Panc1 (cell line): ENCODE measurements at places on chromosomes 5 and 9.

GRCh38 chr5:41707853-41708603, 162.2 kb downstream of the OXCT1 start:
- peak; percentile 17 for DNase-seq

GRCh38 chr9:127945942-127946341, 8.3 kb upstream of the DPM2 start:
- DNase-seq = no peak

- no peak for DNase-seq
Observed at GRCh38 chr5:43973318-43973717, 370.3 kb downstream of the NNT start.

GRCh38 chr9:114737118-114737517, 55.1 kb upstream of the TEX48 start:
- DNase-seq = no peak

GRCh38 chr9:134152022-134152448, 12.3 kb downstream of the RNU6ATAC start:
- no peak for DNase-seq

- no peak for DNase-seq
Observed at GRCh38 chr5:56861893-56862485, 46.6 kb downstream of the MAP3K1 start.

- no peak for DNase-seq
Observed at GRCh38 chr5:130427222-130427955, 523.1 kb downstream of the CHSY3 start.

DNA sequence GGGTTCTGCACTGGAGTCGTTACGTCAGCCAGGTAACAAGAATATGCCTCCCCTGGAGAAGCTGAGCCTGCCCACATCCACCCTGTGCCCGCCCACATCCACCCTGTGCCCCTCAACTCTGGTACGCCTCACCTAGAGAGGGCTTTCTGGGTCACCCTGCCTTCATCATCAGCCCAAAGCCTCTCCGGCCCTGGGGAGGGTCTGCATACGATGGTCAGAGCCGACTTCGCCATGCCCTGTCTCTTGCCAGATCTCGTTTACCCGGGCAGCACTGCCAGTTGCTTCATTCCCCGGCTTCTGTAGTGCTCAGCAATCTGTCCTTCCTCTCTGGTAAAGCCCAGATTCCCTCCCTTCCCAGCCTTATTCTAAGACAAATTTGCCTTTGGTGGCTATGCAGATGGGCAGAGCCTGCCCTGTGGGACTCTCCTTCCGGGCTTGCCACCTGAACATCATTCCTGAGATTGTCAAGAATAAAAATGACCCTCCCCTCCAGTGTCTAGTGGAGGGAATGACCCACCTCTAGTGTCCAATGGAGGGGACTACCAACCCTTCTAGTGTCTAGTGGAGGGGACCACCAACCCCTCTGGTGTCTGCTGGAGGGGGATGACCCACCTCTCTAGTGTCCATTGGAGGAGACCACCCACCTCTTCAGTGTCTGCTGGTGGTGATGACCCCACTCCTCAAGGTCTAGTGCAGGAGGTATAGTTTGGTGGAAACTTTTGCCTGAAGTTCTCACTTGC, 3.4 kb downstream of the PLEKHG4B start:
- DNase-seq = no peak

GRCh38 chr5:61575103-61575502, 243.0 kb downstream of the ZSWIM6 start:
- DNase-seq = no peak

DNA sequence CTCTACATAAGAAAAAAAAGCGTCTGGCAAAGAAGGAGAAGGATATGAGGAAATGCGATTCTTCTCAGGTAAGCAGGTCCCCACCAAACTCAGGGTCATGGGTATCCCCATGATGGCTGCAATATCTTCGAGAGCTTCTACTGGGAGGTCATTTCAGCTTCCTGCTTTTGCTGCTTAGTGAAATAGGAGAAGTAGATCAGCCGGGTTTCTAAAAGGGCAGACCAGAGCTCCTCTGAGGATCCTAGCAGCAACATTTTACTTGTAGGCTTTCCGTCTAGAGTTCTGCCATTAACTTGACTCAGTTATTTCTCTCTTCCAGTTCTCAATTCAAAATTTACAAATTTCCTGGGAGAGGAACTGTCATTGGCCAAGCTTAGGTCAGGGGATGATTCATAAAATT, 134.7 kb downstream of the DPYSL3 start:
- no peak for DNase-seq
